ENCODE measurements at places on chromosomes 13 and 19.

GRCh38 chr13:42834946-42835345, 53.6 kb downstream of the FAM216B start:
- no peak for DNase-seq

GRCh38 chr19:38892841-38893240, 6.6 kb downstream of the SIRT2 start:
- no peak for DNase-seq

- DNase-seq = no peak
These were observed 1180.1 kb upstream of the ATXN8OS start for GRCh38 chr13:68927387-68928026.

DNA sequence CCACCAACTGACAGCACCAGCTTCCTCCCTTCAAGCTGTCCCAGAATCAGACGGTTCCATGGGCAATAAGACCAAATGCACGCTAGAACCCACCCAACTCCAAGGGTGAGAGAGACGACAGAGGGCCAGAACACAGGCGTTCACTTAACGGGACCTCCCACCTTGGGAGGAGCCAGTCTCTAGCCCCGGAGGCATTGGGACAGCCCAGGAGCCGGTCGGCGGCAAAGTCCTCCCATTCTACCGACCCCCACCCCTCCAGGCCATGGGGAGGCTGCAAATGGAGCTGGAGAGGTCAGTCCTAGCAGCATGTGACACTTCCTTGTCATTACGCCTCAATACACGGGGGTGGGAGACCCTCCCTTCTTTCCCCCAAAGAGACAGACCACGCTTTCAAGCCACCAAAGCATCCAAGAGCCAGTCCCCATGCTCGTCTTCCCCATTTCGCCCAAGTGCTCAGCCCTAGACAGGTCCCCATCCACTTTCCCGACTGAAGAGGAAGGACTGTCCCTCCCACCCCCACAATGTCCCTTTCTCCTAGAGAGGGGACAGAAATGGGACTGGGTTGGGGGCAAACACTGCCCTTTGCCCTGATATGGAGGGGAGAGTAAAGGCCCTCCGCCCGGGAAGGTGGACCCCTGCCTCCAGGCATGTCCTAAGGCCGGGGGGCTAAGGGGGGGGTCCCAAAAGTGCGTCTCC, 964 bp downstream of the KHSRP start:
- peak; percentile 38 for DNase-seq

DNA sequence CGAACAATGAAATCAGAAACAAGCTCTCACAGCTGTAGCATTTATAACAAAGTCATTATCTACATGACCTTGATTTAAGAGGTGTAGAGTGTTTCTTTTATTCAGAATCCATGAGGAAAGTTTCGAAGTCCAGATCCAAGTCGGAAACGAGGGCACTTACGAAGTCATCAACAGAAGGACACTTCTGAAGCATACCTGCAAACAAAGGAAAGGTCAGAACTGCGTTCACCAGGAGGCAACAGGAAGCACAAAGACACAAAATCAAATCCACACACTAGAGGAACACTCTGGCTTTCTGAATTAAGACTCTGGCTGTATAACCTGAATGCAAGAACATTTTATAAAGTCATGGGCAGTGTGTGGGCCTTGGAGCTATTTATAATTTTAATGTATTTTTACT, 158.9 kb downstream of the MIPEP start:
- no peak for DNase-seq

GRCh38 chr19:46131485-46132143, 7.1 kb upstream of the IGFL3 start:
- DNase-seq = no peak

DNA sequence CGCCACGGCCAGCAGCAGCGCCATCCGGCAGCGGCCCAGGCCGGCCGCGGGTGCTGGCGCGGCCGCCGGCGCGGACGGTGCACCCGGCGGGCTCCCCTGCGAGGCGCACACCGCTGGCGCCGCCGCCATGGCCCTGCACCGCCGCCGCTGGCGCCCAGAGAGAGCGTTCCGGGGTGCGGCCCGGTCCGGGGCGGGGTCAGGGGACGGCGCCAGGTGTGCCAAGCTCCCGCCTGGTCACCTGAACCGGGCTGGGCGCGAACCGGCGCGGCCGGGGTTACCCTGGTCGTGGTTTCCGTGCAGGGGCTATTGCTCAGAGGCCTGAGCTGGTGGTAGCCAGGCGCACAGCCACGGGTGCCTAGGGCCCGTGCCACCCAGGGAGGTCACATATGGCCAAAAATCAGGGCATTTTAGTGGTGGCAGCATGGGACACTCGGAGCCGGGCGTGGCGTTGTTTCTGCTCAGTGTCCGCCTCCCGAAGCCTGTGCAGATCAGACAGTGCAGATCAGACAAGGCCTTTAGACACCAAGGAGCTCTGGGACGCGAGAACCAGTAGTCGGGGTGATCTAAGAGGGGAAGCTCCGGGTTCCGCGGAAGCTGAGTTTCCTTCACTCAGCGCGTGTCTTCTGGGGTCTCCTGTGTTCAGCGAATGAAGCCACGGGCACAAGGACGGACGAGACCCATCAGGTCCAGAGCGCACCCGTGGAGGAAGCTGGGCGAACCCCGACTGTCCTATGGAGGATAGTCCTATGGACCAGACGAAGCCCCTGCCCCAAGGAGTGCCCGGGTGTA, at the start of gene TMEM238:
TMEM238 (minus strand) TSS at position 162 of the 789 bp plus-strand sequence; CDS start at position 129, 33 bp downstream.
- peak; percentile 45 for DNase-seq

DNA sequence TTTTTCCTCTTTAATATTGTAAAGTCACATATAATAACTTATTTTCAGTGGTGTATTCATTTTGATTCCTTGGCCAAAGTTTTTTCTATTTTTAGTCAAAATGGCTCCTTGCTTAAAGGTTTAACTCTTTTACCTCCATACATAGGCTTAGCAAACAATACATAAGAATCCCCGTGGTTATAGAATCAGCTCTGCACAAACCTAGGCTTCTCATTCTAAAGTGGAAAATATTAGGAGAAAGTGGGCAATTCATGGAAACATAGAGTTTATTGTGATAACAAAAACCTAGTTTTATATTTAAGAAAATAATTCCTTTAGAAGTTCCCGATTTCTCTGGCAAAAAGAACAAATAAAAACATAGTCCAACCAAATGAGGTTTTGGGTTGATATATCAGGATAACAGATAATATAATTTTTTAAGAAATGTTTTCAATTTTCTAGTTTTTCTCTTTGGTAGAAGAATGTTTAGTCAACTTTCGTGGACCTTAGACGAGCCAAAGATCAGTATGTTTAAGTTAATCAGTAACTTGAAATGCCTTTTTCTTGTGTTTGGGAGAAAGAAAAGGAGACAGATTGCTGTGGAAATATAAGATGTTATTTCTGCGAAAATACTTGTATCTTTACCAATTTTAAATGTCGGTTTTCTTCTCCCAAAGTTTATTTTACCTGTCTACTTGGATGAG, 93.4 kb upstream of the KLF12 start:
- no peak for DNase-seq

- no peak for DNase-seq
These were observed 1.2 kb upstream of the ENOX1 start for GRCh38 chr13:43787997-43788396.

DNA sequence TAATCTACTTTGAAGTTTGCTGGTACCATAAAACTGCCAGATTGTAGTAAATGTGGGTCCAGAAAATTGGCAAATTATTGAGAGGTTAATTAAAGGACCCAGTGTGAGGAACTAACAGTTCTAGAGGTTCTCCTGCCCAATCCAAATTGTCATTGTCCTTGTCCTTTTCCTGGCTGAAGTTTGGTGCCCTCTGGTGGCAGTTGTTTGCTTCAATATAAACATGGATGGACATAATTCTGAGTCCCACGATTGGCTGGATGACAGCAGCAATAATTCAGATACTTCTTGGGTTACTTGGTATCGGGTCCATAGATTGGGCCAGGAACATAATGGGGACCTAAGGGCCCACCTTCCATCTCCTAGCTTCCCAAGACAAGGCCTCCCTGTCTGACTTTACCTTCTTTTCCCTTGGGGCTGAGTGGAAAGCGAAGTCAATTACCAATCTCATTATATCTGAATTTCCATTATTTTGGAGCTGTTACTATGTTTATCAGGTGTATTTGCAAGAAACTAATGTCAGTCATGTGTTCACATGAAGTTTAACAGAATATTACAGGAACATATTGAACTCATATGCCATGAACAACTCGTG, 33.8 kb upstream of the GARRE1 start:
- peak; percentile 56 for DNase-seq

DNA sequence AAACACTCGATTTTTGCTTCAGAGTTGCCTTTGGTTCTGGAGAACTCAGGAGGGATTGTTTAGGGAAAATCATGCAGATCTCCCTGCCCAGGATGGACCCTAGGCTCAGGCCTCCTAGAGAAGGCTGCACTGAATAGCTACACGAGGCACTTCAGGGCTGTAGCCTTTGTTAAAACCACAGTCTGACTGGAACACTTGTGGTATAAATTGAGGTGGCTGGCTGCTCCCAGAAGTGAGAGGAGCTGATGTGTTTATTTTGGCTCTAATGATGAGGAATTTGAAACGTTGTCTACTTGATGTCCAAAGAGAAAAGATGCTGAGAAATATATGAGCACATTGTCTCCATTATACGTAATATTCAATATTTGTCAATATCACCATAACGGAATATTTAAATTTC, 762.1 kb upstream of the ARGLU1 start:
- DNase-seq = no peak

DNA sequence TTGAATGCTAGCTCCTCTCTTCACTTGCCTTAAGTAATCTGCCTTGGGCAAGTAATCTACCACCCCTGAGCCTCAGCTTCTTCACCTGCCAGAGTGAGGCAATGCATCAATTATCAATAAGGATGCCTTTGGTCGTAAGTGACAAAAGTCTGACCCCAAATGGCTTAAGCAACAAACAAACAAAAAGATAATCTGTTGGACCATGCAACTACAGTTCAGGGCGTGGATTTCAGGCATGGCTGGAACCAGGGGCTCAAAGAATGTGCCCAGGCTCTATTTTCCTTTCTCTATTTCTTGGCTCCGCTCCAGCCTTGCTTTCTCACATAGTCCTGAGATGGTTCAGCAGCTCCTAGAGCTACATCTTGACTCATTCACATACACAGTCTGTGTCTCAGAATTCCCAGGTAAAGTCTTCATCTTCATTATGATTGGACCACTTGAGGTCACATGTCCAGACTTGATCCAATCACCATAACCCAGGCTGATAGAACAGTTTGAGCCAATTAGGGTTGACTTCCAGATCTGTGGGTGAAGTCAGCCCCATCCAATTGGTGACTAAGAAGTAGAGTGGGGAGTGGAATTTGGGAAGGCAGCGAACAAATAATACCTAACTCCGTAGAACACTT, 29.6 kb downstream of the ACSBG2 start:
- no peak for DNase-seq

DNA sequence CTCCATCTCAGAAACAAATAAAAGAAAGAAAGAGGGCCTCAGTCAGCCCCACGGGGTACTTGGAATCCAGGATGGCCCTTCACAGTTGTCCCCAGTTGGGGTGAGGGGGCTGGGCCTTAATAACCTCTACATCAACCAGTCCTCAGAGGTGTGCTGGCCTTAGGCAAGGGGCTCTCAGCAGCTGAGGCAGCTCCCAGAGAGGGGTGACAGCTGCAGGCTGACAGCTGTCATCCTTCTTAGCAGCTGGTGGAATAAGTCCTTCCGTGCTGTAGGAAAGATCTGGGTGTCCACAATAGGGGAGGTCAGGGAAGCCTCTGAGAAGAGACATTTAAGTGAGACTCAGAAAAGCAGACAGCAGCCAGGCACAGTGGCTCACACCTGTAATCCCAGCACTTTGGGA, 7.4 kb downstream of the BCAM start:
- DNase-seq = no peak

DNA sequence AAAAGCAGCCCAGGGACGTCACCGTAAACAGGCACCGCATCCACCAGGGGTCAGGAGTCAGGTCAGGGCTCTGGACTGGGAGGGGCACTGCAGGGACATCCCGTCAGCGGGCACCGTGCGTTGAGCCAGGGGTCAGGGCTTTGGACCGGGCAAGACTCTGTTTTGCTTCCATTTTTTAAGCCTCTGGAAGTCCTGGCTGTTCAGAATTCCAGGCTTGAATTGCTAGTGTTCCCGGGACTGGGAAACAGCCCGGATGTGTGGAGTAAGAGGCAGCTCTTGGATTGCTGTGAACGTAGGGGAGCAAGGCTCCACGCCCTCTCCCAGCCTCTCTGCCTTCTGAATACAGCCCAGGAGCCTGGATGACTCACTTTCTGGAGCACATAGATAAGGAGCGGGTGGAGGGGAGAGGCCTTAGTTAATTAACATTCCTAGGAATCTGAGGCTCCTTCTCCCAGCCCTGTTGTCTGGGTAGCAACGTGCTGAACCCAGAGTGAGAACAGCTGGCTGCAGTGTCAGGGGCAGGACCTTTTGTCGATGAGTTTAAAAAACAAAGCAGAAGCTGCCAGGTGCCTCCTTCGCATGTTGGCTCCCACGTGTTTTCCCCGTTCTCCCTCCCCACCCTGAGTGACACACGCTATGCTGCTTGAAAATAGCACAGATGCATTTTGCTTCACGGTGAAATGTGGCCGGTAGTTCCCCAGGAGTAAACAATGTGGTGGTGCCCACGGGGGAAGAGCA, 21.9 kb downstream of the ATP11A start:
- DNase-seq = no peak

DNA sequence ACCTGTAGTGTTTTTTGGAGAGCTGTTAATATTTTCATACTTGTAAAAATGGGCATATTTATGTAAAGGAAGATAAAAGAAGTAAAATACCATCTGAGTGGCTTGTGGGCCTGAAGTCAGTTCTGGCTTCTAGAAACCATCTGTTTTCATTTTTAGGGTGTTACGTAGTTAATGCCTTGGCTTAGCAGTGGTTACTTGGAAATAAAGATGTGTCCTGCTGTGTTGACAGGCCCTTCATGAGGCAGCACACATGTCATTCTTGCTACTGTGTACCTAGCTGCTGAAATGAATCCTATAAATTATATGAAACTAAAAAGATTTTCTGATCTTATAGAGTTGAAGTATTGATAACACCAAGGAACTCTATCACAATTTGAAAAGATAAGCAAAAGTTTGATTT, 16.0 kb downstream of the ILF3 start:
- DNase-seq = no peak

DNA sequence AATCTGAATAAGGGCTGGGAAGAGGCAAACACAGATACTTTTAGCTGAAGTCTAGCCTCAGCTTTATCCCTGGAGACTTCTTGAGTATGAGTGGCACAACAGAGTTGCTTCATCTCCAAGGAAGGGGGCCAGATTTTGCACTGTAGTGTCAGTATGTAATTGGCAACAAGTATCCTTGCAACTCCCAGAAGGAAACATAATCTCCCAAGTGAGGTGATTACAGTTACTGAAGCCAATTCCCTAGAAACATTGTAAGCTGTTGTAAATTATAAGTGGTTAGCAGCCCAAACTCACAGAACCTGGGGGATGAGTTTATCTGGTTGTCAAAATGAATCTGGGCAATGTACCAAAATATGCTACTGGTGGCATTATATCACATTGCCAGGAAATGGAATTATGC, 2065.7 kb upstream of the PCDH20 start:
- DNase-seq = no peak

DNA sequence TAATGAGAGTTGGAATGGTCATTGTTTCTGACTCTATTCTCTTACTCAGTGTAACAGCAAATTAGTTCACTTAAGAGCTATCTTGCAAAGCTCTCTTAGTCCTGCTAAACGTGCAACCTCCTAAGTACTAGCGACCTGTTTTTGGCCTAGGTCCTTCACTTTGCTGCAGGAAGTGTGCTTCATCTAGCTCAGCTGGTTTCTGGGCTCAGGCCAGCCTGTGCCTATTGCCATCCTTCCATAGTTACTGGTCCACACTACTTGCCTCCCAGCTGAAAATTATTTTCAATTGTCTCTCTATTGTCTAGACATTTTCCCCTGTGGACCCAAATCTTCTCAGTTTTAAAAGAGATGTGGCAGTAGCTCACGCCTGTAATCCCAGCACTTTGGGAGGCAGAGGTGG, 561.3 kb downstream of the FGF9 start:
- no peak for DNase-seq

GRCh38 chr19:27962264-27962663, 1250.7 kb downstream of the UQCRFS1 start:
- no peak for DNase-seq
